ENCODE measurements at places on chromosomes 7 and 10.

- DNase-seq = no peak
Measured at GRCh38 chr10:24929056-24929544, 23.3 kb downstream of the PRTFDC1 start.

DNA sequence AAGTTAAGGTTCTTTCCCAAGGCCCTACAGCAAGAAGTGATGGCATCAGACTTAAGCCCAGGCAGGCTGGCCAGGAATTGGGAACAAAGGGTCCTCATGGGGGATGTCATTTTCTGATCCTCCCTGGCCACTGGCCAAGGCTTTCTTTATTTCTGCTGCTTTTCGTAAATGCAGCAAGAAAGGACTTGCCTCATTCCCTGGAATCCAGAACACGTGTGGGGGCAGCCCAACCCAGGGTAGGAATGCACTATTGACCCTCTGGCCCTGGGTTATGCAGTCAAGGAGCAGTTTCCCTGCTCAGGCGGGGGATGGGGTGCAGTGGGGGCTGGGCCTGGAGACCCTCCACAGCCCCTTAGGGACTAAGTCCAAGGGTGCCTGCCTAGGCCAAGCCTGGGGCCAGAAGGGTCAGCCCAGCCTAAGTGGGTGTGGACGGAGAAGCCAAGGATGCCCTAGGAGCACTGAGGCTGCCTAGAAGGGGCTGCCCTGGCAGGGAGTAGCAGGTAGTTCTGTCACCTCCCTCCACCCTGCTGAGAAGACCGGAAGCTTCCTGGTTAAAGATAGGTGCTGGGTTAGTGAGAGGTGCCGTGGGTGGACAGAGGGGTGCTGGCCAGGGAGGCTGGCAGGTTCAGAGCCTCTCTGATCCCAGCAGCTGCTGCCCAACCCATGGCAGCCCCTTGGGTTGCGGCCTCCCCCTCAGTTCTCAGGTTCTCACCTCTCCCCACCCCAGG lies 179.2 kb downstream of the SH3PXD2A start:
- peak; percentile 74 for DNase-seq

DNA sequence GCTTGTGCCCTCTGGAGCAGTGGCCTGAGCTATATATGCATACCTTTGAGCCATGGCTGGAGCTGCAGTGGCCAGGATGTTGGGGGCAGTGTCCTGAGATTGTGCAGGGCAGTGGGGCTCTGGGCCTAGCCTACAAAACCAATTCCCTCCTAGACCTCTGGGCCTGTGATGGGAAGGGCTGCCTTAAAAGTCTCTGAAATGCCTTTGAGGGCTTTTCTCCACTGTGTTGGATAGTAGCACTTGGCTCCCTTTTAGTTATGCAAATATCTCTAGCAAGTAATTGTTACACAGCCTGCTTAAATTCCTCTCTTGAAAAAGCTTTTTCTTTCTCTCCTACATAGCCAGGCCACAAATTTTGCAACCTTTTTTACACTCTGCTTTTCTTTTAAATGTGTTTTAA lies 426.4 kb downstream of the ACTR3B start:
- no peak for DNase-seq

DNA sequence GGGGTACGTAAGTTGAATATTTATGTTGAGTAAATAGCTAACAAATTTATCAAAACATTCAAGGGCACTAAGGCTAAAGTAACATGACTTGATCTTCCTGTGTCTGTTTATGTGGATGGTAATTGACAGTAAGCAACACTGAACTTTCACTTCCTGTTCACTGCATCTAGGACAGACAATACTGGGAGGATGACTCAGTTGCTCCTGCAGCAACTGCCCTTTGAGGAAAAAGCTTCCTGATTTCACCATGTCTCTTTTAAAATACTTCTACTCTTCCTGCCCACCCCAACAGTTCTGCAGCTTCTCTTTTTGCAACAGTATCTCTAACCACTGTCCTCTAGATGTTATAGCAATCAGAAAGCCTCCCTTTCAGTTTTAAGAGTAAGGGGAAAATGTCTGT lies 76.6 kb upstream of the HGF start:
- DNase-seq = no peak

- no peak for DNase-seq
Measured at GRCh38 chr7:2567679-2568278, 9.0 kb downstream of the IQCE start.

- no peak for DNase-seq
Measured at GRCh38 chr10:110074758-110075671, 67.2 kb downstream of the ADD3 start.

DNA sequence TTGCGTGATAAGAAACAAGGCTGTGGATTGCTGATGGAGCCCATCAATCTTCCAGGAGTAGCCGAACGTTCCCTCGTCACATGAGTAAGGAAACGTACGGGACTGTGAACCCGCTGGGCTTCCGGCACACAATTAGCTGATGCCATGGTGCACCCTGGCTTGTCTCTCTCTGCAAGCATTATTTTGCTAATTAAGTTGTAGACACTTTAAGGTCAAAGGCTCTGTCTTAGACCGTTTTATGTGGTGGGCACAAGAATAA lies 50.9 kb downstream of the ADARB2 start:
- DNase-seq = no peak

- DNase-seq = no peak
Measured at GRCh38 chr10:60396766-60397165, 7.1 kb upstream of the ANK3 start.

- DNase-seq = no peak
Measured at GRCh38 chr10:60809157-60809556, 30.9 kb downstream of the CDK1 start.

DNA sequence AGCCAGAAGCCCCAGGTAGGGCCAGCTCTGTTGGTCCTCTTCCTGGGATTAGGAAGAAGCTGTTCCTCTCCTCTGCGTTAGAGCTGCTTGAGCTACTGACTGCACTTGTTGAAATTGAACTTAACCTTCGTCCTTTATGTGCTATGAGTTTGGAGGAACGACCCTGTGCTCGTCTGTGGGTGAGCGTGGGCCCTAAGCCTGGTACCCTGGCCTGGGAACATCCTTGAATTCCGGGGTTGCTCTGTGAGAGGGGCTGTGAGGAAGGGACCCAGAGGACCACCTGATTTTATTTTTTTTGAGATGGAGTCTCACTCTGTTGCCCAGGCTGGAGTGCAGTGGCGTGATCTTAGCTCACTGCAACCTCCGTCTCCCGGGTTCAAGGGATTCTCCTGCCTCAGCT lies 447.2 kb upstream of the FOXK1 start:
- DNase-seq = no peak

GRCh38 chr7:142685877-142686508 lies 63.3 kb upstream of the PRSS1 start:
- no peak for DNase-seq

- no peak for DNase-seq
Measured at GRCh38 chr7:116194115-116194514, 16.2 kb upstream of the TES start.

GRCh38 chr7:132964876-132965275 lies 117.0 kb downstream of the CHCHD3 start:
- DNase-seq = no peak

DNA sequence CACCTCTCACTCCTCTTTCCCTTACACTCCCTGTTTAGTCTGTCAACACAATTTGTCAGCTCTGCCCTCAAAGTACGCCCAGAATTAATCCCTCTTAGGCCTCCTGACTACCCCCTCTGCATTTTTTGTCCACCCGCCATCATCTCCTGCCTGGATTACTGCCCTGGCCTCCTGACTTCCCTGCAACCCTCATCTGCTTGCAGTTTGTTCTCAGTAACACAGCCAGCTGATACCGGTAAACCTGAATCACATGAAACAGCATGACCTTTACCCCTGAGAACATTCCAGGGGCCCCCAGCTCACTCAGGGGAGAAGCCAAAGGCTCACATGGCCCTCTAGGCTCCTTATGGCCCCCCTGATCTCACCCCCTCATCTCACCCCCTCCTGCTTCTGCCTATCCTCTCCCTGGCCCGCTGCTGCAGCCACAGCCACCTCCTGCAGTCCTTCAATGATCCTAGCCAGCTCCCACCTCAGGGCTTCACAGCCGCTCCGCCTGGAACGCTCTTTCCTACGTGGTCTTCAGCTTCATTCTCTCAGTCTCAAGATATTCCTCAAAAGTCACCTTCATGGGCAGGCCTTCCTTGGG lies 8.9 kb downstream of the C10orf53 start:
- no peak for DNase-seq

- no peak for DNase-seq
Measured at GRCh38 chr10:19937989-19938388, 121.8 kb downstream of the PLXDC2 start.

DNA sequence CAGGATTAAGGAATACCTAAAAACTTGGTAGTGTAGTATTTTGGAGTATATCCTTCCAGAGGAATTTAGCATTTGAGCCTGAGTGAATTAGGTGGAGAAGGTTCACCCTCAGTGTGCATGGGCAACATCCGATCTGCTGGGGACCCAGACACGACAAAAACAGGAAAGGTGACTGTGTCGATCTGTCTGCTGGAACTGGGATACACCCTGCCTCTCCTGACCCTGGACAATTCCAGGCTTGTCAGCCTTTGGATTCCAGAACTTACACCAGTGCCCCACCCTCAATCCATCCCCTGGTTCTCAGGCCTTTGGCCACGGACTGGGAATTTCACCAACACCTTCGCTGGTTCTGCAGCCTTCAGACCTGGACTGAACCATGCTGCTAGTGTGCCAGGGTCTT lies 41.9 kb downstream of the PTPRE start:
- DNase-seq = no peak

DNA sequence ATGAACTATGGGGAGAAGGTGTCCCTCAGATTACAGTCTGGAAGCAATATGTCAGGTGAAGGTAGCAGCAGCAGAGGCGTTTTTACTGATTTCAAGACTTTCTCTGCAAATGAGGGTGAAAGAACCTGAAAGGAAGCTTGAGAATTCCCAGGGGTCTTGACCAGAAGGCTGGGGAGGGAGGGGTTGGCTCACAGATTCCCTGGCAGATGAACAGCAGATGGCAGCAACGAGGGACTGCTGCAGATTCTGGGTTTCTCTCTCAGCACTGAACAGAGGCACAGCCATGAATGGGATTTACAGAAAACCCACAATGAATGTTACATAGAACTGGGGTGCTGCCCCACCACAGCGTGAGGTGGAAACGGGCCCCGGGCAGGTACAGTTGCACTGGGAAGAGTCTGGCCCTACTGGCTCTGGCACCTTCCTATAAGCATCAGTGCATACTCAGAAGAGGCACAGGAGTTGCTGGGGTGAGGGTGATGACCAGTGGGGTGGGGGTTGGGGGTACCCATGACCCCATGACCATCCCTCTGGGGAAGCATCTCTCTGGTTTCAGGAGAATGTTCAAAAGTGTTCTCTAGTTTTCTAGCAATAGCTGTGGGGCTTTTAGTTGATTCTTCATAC lies 317.8 kb downstream of the SH2D4B start:
- DNase-seq = no peak

GRCh38 chr10:126854726-126855495 lies 50.3 kb upstream of the DOCK1 start:
- no peak for DNase-seq
